ENCODE measurements at places on chromosomes 12 and 14. TPM values are rescaled to one million over a fixed set of nuclear protein-coding genes. Genes with fewer than 3 reads are reported as not detected.

DNA sequence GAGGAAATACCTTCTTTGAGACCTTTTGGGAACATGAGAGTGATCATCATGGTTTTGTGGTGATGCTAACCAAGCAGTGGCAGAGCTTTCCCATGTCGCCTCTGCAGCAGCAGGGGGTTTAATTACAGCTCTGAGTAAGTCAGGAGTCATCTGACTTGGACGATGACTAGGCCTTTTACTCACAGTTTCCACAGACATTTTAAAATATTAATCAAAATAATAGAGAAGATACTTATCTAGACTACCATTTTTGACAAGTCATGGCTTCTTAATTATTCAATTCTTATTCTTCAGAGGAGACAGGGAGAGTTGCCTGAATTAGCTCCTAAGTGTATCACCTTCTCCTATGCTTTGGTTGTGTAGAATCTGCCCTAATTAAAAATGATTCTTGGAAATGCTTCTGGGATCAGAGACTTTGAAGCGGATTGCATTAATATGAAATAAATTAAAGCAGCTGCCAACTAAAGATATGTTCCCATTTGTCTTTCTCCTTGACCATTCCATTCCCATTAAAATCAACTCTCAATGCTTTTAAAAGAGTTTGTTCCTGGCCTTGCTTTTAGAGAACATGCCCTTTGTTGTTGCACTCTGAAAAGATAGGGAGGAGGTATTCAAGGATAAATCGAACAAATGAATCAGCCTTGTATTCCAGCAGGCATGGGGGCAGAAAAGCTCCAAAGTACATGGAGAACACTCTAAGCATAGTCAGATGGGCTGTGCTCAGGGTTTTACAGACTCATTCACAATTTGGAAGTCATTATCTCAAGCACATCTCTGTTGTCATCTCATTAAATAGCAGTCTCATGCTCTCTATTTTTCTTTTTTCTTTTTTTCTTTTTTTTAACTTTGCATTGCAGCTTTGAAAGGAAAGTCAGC lies 7.7 kb upstream of the IFNG-AS1 start:
- no peak for DNase-seq

- no peak for DNase-seq
Measured at GRCh38 chr12:106582641-106583230, at the start of gene RFX4. RFX4 (plus strand) TSS chr12:106583004; CDS start chr12:106583321, 317 bp downstream.

DNA sequence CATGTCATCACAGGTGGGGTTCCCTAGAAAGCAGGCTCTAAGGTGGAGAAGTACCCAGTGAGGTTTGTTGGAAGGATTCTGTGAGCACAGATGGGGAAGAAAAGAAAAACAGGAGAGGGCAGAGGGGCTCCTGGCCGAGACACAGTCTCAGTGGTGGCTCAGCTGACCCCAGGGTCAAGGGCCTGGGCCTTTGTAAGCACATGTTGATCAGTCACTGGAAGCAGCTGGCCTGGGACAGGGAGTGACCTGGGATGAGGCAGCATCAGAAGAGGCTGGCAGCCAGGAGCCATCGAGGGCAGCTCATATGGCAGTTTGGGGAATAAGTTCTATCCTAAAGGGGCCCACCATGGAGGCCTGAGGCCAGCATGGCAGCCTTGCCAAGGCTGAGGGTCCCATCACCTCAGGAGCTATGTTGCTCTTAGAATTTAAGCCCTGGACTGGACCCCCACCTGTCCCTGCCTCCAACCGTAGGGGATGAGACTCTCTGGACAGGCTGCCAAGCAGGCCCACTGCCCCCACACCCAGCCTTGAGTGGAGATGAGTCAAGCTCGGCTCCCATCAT lies 6.3 kb upstream of the TMEM179 start:
- DNase-seq, result no peak

Gene TRMT61A
- total RNA-seq, result 6.1 TPM

GRCh38 chr14:61296719-61297502 lies 15.8 kb upstream of the TMEM30B start:
- no peak for DNase-seq

Gene SENP1
- 31.2 TPM for total RNA-seq

DNA sequence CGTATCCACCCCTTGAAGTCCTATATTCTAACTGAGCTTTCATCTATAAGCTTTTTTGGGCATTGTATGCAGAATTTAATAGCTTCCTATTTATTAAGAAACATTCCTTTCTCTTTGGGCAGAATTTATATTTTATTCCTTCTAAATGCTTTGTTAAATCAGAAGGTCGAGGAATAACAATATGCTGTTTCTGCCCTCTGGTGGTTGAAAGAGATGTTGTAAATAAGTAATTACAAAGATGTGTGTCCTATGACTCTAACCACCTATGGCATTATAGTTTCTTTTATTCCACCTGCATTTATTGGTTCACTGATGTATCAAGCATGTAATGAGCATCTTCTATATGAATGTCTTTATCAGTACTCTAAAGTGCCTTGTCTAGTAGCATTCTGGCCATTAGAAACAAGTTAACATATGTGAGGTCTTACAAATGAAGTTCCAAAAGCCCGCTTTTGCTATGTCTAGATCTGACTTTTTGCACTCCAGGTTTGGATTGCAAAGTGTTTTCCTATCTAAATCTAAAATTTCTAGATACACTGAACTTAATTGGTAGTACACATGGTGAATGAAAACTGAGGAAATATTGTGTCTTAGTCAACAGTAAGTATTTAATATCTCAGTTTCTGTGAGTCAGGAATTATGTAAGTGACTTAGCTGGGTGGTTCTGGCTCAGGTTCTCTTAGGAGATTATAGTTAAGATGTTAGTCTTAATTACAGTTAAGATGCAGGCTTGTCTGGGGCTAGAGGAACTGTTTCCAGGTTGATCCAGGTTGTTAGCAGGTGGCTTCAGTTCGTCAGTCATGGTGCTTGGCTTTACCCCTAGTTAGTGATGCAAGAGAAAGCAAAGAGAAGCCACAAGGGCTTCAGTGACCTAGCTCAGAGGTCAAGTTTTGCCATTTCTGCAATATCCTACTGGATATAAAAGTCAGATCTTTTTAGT lies 57.5 kb downstream of the PLEKHA5 start:
- no peak for DNase-seq

All from endothelial cell (in vitro differentiated cells).